ENCODE measurements at places on chromosomes 7 and 10.

DNA sequence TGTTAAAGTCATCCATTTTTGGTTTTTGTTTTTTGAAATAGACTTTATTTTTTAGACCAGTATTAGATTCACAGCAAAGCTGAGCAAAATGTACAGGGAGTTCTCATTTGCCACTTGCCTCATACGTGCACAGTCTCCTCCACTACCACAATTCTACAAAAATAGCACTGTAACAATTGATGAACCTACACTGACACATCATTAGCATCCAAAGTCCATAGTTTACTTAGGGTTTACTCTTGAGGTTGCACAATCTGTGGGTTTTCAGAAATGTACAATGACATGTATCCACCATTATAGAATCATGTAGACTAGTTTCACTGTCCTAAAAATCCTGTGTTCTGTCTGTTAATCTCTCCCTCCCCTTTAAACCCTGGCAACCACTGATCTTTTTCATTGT is 125.8 kb upstream of the PDSS1 start:
- DNase-seq, result no peak

- DNase-seq, result no peak
Measured at GRCh38 chr7:28029051-28029450, 151.5 kb downstream of the JAZF1 start.

DNA sequence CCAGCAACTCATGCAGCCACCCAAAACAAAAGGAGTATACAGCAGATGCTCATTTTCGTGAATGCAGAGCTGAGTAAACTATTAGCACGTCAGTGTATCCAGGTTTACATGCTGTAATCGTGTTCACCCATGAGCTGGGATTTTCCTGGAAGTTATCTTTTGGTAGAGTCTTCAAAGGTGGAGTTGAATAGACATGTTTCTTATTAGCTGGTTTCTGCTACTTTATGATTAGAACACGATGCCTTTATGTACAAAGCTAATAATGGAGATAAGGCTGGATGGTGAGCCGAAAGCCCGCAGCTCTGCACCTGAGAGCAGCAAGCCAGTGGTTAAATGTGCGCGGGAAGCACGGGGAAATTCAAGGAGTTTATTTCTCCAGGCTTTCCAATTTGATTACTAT is 123.8 kb downstream of the ADARB2 start:
- no peak for DNase-seq

DNA sequence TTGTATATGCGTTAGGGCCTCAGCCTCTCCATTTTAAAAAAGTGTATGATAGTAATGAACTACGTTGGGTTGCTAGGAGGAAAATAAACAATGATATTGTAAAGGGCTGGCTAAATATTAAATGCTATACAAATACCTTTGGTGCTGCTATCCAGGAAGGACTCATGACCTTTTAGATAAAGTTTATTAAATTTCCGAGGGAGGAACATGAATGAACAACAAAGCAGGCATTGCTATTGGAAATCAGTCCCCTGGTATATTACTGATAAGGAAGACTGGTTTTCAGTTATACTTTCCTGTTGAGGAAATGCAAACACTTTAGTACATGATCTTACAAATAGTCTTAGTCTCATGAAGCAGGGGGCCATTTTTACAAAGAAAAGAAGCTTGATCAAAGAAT is 17.2 kb upstream of the AGR2 start:
- DNase-seq, result no peak

GRCh38 chr10:31709028-31709427 is 219.6 kb downstream of the ARHGAP12 start:
- no peak for DNase-seq

- peak; percentile 65 for DNase-seq
Measured at GRCh38 chr10:73908853-73909539, 1.9 kb upstream of the PLAU start.

DNA sequence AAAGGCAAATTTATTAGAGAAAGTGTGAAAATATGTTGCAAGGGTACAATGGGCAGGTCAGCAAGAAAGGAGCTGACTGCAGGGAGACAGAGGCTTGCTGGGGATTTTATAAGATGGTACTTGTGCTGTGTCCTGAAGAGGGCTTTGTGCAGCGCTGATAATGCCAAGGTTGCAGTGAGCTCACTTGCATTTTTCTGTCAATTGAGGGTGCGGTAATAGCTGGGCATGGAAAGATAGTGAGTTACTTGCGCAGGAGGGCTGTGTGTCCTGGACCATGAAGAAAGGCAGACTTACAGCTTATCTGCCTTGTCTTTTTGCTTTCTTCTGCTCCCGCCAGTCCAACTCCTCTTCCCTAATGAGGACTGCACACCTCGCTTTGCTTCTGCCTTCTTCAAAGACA is 12.5 kb downstream of the CDC123 start:
- no peak for DNase-seq

DNA sequence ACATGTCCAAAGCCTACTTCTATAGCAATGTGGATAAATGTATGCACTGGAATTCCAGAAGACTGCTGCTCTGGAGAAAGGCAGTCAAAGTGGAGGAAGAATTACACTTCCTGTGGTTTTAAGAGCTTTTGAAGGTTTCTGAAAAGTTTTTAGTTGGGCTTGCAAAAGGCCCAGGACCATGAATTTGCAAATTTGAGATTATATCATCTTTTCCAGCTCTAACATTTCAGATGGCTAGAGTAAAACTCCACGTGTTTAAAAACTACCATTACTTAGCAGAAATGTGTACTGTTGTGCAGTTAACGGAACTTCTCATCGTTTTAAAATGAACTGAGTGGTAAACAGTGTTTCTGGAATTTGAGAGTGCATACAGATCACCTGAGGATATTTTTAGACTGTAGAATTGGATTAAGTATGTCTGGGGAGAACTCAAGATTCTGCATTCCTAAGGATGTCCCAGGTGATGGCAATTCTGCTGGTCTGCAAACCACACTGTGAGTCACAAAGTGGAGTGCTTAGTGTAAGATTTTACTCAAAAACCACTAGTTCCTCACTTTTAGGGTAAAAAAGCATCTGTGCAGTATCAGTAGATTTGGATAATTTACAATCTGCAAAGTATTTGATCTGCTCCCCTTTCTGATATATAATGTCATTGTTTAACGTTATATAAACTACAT is 32.9 kb upstream of the CCDC71L start:
- DNase-seq, result no peak

DNA sequence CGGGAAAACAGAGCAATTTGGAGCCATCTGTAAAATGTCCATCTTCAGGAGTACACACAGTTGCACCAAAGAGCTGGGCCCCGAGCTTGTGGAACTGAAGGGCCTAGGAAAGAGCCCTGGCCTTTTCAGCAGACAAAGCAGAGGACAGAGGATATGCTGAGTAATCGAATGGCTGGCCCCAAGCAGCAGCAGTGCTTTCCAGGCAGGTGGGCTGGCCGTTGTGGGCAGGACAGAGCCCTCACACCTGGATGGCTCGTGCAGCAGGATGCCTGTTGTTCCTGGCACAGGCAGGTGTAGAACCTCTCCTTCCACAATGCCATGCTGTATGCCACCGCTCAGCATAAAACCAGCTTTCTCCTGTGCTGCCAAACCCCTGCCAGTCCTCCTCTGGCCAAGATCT is 32.5 kb upstream of the TNS3 start:
- no peak for DNase-seq

DNA sequence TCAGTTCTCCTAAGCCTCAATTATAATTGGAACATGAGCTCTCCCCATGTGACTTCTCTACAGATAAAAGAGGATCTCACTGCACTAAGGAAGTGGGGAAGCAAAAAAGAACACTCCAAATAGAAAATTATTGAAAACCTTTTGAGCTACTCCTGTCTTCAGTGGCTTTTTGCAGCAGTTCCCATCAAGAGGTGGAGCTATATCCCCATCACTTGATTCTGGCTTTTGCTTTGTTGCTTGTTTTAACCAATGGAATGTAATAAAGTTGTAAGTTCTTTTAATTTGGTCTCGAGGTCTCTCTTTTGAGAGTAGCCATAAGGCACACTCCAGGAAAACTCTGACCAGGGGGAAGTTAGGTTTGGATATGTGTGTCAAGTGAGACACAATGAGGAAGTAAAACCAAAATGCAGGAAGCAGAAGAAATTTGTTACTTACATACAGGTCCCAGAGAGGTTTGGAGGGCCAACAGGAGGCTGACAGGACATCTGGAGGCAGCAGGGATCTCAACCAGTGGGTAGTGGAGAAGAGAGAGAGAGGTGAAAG is 569.4 kb downstream of the HTR7 start:
- DNase-seq, result peak; percentile 21

GRCh38 chr7:117731455-117731854 is 141.8 kb downstream of the CTTNBP2 start:
- no peak for DNase-seq

DNA sequence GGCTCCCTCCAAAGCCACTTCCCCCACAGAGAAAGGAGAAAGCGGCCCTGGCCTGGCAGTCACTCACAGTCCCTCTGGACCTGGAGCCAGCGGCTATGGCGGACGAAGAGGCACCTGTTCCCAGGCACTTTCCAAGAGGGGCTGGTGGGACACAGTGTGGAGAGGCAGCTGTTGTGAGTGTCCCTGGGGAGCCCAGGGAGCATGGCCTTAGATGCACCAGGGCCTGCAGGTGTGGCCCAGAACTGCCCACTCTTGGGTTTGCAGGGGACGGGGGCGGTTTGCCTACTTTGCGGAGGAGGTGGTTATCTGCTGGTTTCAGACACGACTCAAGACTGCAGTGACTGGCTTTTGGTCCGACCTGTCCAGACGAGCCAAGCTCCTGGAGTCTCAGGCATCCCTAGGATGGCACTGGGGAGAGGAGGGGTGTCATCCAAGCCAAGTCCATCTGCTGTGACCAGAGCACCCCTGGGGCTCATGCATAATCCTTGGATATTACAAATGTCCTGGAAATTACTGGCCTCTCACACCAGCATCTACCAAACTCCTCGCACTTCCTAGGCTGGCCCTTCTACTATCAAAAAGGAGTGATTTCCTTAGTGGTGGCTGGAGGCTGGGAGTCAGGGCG is 18.4 kb downstream of the CTBP2 start:
- no peak for DNase-seq

DNA sequence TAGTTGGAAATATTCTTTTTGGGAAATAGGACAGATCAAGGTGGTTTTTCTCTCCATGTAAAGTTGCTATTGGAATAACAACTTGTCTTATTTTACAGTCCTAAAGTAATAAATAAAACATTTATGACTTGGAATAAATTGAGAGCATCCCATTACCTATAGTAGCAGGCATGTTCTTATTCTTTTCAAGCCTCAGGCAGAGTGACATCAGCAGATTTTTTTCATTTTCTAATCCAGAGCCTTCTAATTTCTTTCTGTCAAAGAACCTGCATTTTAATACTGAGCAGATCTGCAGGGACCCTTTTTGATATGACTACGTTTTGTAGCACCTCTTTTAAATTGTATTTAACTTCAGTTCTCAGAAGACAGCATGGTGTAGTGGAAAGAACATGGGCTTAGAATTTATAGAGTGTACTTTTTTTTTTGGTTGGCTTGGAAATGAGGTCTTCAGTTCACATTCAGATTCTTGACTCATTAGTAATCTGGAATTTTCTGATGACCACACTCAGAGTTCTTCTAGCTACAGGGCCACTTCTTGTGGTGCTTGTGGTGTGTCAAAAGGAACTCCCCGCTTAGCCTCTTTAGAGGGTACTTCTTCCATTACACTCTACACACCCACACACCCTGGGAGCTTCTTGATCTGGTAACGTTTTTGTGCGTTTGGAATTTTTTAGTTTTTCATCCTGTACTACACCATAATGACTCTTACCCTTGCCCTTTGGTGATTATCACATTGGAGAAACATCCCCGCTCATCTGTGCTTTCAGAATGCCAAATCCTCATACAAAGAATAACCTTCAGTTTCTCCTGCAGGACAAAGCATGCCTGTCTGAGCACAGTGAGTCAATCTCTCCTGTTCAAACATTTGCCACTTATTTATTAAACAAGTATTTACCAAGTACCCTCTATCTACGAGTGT is 34.6 kb downstream of the AGK start:
- DNase-seq, result peak; percentile 75

- DNase-seq, result peak; percentile 39
Measured at GRCh38 chr7:99001482-99002147, 123.3 kb downstream of the TRRAP start.

DNA sequence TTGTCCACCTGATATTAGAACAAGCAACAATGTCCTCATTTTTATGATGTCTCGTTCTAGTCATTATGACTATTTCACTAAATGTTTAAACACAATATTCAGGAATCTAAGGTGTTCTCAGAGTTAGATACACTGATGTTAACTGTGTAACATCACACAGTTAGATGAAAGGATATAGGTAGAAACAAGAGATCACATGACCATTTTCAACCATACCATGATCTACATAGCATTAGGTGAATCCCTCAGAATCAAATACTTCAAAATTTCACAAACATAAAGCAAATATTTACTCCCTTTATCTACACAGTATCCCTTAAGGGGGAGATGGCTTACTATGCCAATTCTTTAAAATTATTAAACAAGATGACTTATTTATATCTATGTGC is 90.3 kb downstream of the ANK3 start:
- DNase-seq, result no peak

- no peak for DNase-seq
Measured at GRCh38 chr7:117082647-117083046, 129.3 kb downstream of the ST7 start.

DNA sequence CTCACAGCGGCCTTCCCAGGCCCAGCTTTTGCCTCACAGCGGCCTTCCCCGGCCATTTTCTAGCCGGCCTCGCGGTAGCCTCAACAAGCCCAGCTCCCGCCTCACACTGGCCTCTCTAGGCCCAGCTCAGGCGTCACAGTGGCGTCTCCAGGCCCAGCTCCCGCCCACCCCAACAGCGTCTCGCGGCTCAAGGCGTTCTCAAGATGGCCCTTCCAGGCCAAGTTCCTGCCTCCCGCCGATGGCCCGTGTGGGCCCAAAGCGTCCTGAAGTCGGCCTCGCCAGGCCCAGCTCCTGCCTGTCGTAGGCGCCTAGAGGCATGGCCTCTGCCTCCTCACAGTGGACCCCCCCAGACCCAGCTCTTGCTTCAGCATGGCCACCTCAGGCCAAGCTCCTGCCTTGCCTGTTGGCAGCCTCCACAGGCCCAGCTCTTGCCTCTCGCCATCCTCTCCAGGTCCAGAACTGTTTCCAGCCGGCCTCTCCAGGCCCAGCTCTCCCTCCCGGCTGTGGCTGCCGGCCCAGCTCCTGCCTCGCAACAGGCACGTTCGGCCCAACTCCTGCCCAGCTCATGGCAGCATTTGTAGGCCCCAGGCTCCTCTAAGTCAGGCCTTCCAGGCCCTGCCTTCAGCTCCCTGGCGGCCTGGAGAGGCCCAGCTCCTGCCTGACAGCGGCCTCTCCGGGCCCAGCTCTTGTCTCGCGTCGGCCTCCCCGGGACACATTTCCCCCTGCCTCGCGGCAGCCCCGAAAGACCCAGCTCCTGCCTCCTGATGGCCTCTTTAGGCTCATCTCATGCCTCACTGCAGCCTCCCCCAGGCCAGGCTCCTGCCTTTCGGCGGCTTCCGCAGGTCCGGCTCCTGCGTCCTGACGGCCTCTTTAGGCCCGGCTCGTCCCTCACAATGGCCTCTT is 18.8 kb upstream of the TMEM248 start:
- no peak for DNase-seq

All from smooth muscle cell of the brain vasculature (primary cell).